ENCODE measurements at places on chromosomes 7 and 10.
A peak's percentile ranks its signal among the peaks of the same experiment; 100 is the strongest.

- no peak for DNase-seq
- no peak overlapping the region for H3K27ac ChIP-seq
- no peaks in the 10 kb centered on the region for H3K27me3 ChIP-seq
- H3K4me3 ChIP-seq: no peak overlapping the region
Observed at GRCh38 chr10:91607646-91608403, 25.0 kb downstream of the PPP1R3C start.

DNA sequence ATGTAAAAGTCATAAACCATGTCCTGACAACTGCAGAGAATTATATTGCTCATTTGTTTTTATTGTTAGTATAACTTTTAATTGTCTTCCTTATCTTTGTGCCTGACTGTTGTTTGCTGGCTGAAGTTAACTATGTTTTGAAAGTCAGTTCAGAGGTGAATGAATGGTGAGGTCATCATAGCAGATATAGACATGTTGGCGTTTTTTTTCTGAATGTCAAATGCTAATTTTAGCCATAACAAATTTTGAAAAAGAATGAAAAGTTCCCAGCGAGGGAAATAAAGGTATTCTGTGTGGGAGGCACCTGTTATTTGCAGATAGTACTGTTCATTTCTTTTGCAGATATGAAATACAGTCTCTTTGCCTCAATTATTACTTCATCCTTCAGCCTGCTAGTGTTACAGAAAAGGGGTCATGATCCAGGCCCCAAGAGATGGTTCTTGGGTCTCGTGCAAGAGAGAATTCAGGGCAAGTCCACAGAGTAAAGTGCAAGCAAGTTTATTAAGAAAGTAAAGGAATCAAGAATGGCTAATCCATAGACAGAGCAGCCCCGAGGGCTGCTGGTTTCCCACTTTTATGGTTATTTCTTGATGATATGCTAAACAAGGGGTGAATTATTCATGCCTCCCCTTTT, 96.5 kb downstream of the CAMK1D start:
- H3K4me1 ChIP-seq: peaks cover 11% of the 10 kb centered on the region
- no peak for DNase-seq
- no peaks in the 10 kb centered on the region for H3K36me3 ChIP-seq
- no peaks in the 10 kb centered on the region for H3K27me3 ChIP-seq
- H3K27ac ChIP-seq: no peak overlapping the region
- H3K4me3 ChIP-seq: no peak overlapping the region

DNA sequence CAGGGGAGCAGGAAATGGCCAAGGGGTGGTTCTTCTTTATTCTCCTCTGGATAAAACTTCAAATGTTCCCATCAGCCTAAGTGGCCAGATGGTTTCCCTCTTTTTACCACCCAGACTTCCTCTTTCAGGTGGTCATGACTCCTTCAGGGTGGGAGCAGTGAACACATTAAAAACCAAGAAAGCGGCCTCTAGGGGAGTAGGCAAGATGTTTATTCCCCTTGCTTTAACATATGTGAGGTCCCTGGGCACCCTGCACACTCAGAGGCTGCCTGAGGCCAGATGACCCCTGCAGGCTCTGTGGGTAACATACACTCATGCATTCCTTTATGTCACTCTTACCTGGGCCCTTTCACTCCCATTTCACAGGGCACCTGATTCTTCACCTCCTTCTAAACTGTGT, 357.4 kb downstream of the ABCA13 start:
- no peak overlapping the region for H3K4me3 ChIP-seq
- H3K4me1 ChIP-seq: no peaks in the 10 kb centered on the region
- no peak overlapping the region for H3K27ac ChIP-seq

GRCh38 chr10:71536332-71536731, 139.6 kb downstream of the CDH23 start:
- no peak for DNase-seq
- no peaks in the 10 kb centered on the region for H3K27me3 ChIP-seq
- no peaks in the 10 kb centered on the region for H3K36me3 ChIP-seq
- H3K27ac ChIP-seq: no peak overlapping the region
- H3K4me3 ChIP-seq: no peak overlapping the region

DNA sequence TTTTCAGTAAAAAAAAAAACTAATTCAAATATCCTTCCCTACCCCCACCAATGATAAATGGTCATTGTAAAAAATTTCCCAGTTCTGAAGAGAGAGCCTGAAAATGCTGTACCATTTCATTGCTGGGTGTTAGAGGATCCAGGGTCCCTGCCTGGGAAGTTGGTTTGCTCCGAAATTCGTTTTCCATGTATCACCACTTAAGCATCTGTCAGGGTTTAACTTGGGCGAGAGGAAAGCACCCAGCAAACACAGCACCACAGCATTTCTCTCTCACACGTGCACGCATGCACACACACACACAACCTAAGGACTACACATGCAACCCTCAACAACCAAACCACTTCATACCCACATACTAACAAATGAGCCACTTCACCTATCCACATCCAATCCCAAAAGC, 42.1 kb upstream of the EMX2 start:
- no peaks in the 10 kb centered on the region for H3K27me3 ChIP-seq
- no peaks in the 10 kb centered on the region for H3K36me3 ChIP-seq
- H3K4me3 ChIP-seq: no peak overlapping the region
- H3K27ac ChIP-seq: no peak overlapping the region

DNA sequence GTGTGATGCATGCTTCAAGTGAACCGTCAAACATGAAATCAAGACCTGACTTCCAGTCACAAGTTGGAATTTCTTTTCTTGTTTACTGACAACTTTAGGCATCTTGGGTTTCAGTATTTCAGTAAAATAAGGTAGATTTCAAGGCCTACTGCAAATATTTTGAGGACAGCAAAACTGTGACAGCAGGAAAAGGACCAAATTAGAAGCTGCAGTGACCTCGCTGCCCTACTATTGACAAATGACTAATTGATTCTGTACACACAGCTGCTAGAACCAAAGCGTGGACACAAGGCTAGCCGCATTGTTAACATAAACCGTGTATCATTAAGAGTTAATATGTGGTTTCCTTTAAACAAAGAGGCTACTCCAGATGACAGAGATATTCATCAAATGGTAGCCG, 105.7 kb upstream of the SEC61G start:
- H3K4me3 ChIP-seq: no peak overlapping the region
- no peaks in the 10 kb centered on the region for H3K27me3 ChIP-seq
- no peaks in the 10 kb centered on the region for H3K4me1 ChIP-seq
- no peak overlapping the region for H3K27ac ChIP-seq
- no peaks in the 10 kb centered on the region for H3K36me3 ChIP-seq
- DNase-seq: no peak

GRCh38 chr10:94137747-94138146, 144.0 kb downstream of the PLCE1 start:
- no peaks in the 10 kb centered on the region for H3K4me1 ChIP-seq
- no peak overlapping the region for H3K4me3 ChIP-seq
- no peak overlapping the region for H3K27ac ChIP-seq
- no peaks in the 10 kb centered on the region for H3K27me3 ChIP-seq

- H3K27ac ChIP-seq: peak overlapping the region; percentile 34
- no peaks in the 10 kb centered on the region for H3K27me3 ChIP-seq
- peaks cover 68% of the 10 kb centered on the region for H3K4me1 ChIP-seq
- DNase-seq: no peak
Observed at GRCh38 chr7:92754919-92755581, 81.3 kb downstream of the CDK6 start.

GRCh38 chr10:6610647-6611046, 30.6 kb upstream of the PRKCQ start:
- no peak overlapping the region for H3K27ac ChIP-seq
- H3K4me1 ChIP-seq: no peaks in the 10 kb centered on the region
- no peaks in the 10 kb centered on the region for H3K27me3 ChIP-seq
- DNase-seq: no peak
- no peak overlapping the region for H3K4me3 ChIP-seq

GRCh38 chr7:47852330-47853245, 95.7 kb downstream of the PKD1L1 start:
- no peak overlapping the region for H3K4me3 ChIP-seq
- H3K27me3 ChIP-seq: no peaks in the 10 kb centered on the region
- DNase-seq: peak; percentile 64
- no peaks in the 10 kb centered on the region for H3K4me1 ChIP-seq
- no peak overlapping the region for H3K27ac ChIP-seq

- H3K36me3 ChIP-seq: no peaks in the 10 kb centered on the region
- DNase-seq: no peak
Observed at GRCh38 chr10:95321554-95322301, 30.9 kb upstream of the PDLIM1 start.

GRCh38 chr7:42226354-42226941, 10.6 kb downstream of the GLI3 start:
- H3K4me3 ChIP-seq: peak overlapping the region; percentile 57
- no peaks in the 10 kb centered on the region for H3K27me3 ChIP-seq
- no peak for DNase-seq
- no peaks in the 10 kb centered on the region for H3K36me3 ChIP-seq
- no peak overlapping the region for H3K27ac ChIP-seq
- H3K4me1 ChIP-seq: peaks cover 77% of the 10 kb centered on the region

DNA sequence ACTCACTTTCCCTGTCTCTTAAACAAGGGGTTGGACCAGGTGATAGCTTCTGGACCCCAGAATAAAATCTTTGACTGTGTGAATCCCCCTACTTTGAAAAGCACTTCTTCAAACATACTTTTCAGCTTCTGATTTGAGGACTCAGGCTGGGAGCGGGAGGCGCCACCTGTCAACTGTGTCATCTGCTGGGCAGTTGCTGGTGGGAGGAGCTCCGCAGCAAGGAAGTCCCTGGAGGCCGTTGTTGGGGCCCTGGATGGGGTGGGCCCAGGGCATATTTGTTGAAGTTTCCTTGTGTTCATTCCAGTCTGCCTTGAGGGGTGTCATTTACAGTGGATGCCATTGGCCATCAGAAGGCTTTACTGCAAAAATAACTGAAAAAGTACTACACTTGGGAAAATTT, 197.7 kb downstream of the CCDC3 start:
- H3K4me1 ChIP-seq: peaks cover 9% of the 10 kb centered on the region
- H3K27ac ChIP-seq: no peak overlapping the region
- H3K36me3 ChIP-seq: no peaks in the 10 kb centered on the region
- no peak for DNase-seq
- H3K27me3 ChIP-seq: no peaks in the 10 kb centered on the region

- H3K27me3 ChIP-seq: no peaks in the 10 kb centered on the region
- peak overlapping the region; percentile 73 for H3K4me3 ChIP-seq
- peaks cover 8% of the 10 kb centered on the region for H3K4me1 ChIP-seq
- peak overlapping the region; percentile 74 for H3K27ac ChIP-seq
- no peaks in the 10 kb centered on the region for H3K36me3 ChIP-seq
Observed at GRCh38 chr7:134315679-134316538, 821 bp downstream of the SLC35B4 start.

DNA sequence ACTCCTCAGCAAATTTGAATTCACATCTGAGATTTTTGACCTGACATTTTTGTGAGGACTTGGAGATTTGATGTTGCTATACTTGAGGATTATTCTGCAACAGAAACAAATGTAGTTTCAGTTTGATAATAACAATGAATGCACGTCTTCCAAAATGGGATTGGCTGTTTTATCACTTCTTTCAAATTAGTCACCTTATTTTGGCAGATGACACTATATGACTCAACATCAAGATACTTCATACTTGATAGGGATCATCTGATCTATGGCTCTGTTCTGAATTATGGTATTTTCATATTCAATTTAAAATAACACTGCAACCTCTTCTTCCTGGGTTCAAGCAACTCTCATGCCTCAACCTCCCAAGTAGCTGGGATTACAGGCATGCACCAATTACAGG, 24.2 kb downstream of the ARL5B start:
- H3K4me1 ChIP-seq: peaks cover 4% of the 10 kb centered on the region
- no peak overlapping the region for H3K4me3 ChIP-seq

DNA sequence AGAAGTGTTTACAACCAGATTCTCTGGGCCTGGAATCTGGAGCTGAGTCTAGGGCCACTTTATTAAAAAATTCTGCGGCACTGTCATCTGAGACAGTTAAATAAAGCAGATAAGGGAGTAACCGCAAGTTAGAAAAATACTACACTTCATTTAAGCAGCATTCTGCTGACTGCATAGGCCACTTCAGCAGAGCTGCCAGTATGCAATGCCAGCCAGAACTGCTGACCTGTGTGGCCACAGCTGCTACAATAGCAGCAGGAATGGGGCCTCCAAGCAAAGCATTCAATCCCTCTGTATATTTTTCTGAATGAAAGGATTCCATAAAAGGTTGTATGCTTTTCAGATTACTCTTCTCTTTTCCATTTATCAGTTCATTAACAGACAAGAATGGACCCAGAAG, 136.0 kb downstream of the COL28A1 start:
- H3K27me3 ChIP-seq: no peaks in the 10 kb centered on the region
- no peaks in the 10 kb centered on the region for H3K36me3 ChIP-seq
- H3K27ac ChIP-seq: no peak overlapping the region
- H3K4me1 ChIP-seq: no peaks in the 10 kb centered on the region
- DNase-seq: no peak

- peak; percentile 91 for DNase-seq
- no peaks in the 10 kb centered on the region for H3K36me3 ChIP-seq
- 0 out of 2 replicates have a peak, but pooled peaks cover 3% of the 10 kb centered on the region for H3K27me3 ChIP-seq
- peak overlapping the region; percentile 49 for H3K4me3 ChIP-seq
- H3K27ac ChIP-seq: peak overlapping the region; percentile 87
- peaks cover 19% of the 10 kb centered on the region for H3K4me1 ChIP-seq
Observed at GRCh38 chr10:112898540-112899390, 51.3 kb upstream of the TCF7L2 start.

GRCh38 chr7:114930107-114930661, 8.3 kb downstream of the MDFIC start:
- peak overlapping the region; percentile 72 for H3K27ac ChIP-seq
- no peaks in the 10 kb centered on the region for H3K27me3 ChIP-seq
- DNase-seq: peak; percentile 63

DNA sequence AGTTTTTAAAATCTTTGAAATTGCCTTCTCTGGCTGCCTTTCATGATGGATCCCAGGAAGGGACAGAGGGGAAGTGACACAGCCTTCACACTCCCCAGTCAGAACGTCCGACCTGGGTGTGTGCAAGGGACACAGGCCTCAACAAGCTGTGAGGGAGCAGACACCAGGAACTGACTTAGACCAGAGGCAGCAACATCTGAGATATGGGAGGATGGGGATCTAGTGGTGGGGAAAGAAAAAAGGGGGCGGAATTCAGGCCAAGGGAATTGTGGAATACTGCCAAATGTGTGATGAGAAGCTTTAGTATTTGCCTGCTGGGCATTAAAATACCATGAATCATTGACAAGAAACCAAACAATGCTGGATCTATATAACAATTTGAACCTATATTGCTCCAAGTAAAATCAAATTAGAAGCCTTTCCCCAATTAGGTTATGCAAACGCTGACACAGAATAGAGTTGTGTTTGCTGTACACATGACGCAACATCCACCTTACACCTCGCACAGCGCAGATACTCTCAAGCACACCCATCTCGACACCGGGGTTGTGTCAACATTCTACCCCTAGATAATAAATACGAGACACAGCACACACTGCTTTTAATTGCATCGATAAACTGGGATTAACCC, 17.2 kb upstream of the MNX1 start:
- no peaks in the 10 kb centered on the region for H3K36me3 ChIP-seq
- H3K4me1 ChIP-seq: peaks cover 8% of the 10 kb centered on the region
- no peak for DNase-seq
- H3K4me3 ChIP-seq: no peak overlapping the region
